ENCODE measurements at places on chromosomes 2 and 18. TPM values are rescaled to one million over a fixed set of nuclear protein-coding genes. Genes with fewer than 3 reads are reported as not detected.

- no peak overlapping the region for H3K27ac ChIP-seq
- no peaks in the 10 kb centered on the region for H3K4me1 ChIP-seq
- no peaks in the 10 kb centered on the region for H3K27me3 ChIP-seq
- H3K4me3 ChIP-seq = no peak overlapping the region
- H3K36me3 ChIP-seq = no peaks in the 10 kb centered on the region
- no peak for DNase-seq
Observed at GRCh38 chr2:190646780-190647522, 1.9 kb upstream of the NAB1 start.

GRCh38 chr2:134351899-134352298 is 98.0 kb downstream of the MGAT5 start:
- no peaks in the 10 kb centered on the region for H3K27me3 ChIP-seq
- H3K36me3 ChIP-seq = no peaks in the 10 kb centered on the region
- no peak overlapping the region for H3K27ac ChIP-seq
- no peaks in the 10 kb centered on the region for H3K4me1 ChIP-seq
- no peak overlapping the region for H3K4me3 ChIP-seq

GRCh38 chr2:238525990-238526389 is 99.3 kb downstream of the ASB1 start:
- no peak for DNase-seq
- H3K4me1 ChIP-seq = no peaks in the 10 kb centered on the region
- H3K27ac ChIP-seq = no peak overlapping the region

- no peak overlapping the region for H3K4me3 ChIP-seq
- no peak overlapping the region for H3K27ac ChIP-seq
- no peak for DNase-seq
- H3K36me3 ChIP-seq = no peaks in the 10 kb centered on the region
- H3K27me3 ChIP-seq = no peaks in the 10 kb centered on the region
Observed at GRCh38 chr2:52695731-52696130, 1071.9 kb upstream of the CHAC2 start.

DNA sequence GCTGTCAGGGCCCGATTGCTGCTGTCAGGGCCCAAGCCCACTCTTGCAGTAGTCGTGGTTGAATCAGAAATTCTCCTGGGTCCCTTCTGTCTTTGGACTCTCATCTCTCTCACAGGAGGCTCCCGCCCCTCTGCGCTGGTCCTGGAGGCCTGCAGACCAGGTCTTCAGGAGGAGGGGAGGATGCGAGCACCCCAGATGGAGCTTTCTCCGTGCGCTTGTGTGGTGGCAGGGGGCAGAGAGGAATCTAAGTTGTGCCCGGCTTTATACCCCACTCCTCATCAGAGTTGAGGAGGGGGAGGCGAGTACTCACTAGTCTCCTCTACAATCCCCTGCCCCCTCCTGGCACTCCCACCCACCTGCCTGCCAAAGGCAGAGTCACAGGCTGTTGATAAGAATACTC is 10.4 kb downstream of the EN1 start:
- no peaks in the 10 kb centered on the region for H3K36me3 ChIP-seq
- peaks cover 63% of the 10 kb centered on the region for H3K27me3 ChIP-seq
- H3K27ac ChIP-seq = no peak overlapping the region
- no peak for DNase-seq

GRCh38 chr2:8680822-8681760 is 765 bp upstream of the ID2 start:
- peak overlapping the region; percentile 50 for H3K4me3 ChIP-seq
- H3K4me1 ChIP-seq = no peaks in the 10 kb centered on the region
- no peaks in the 10 kb centered on the region for H3K36me3 ChIP-seq
- peak overlapping the region; percentile 99 for H3K27ac ChIP-seq

- H3K27ac ChIP-seq = no peak overlapping the region
- H3K4me1 ChIP-seq = no peaks in the 10 kb centered on the region
- H3K4me3 ChIP-seq = no peak overlapping the region
- no peaks in the 10 kb centered on the region for H3K27me3 ChIP-seq
- no peaks in the 10 kb centered on the region for H3K36me3 ChIP-seq
- no peak for DNase-seq
Observed at GRCh38 chr18:75376004-75376403, 51.5 kb downstream of the SMIM21 start.

DNA sequence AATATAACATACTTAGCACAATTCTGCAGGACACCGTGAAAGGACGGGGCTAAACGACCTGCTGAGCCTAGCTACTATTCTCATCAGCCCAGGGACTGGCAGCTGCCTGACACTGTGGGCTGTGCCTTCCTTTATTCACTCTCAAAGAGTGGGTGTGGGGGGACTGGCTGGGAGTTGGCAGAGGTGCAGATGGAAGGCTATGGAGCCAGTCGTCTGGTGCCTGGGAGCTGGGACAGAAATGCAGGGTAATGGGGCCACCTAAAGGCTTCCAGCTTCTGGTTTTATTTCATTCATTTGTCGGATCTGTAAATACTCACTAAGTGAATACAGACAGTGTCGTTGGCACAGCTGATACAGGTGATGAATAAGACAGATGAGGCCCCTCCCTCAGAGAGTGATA is 56.0 kb upstream of the NFU1 start:
- no peak for DNase-seq
- no peak overlapping the region for H3K4me3 ChIP-seq
- H3K27ac ChIP-seq = no peak overlapping the region
- no peaks in the 10 kb centered on the region for H3K4me1 ChIP-seq
- no peaks in the 10 kb centered on the region for H3K27me3 ChIP-seq
- no peaks in the 10 kb centered on the region for H3K36me3 ChIP-seq

DNA sequence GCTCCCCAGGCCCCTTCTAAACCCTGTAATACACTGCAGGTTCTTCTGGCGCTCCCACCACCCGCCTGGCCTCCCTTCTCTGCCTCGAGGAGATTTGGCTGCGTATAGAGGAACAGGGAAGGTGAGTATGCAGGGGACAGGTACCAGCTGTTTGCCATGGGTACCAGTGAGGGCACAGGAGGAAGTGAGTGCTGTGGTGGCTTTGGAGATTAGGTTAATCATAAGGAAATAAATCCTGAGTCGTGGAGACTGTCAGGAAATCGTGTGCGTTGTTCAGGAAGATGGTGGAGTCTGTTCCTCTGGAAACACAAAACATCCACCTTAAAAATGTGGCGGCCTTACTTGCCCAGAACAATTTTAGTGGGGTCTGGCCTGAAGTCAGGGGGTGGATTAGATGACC is 230.4 kb downstream of the FAM210A start:
- H3K36me3 ChIP-seq = no peaks in the 10 kb centered on the region
- H3K4me3 ChIP-seq = no peak overlapping the region
- DNase-seq = no peak

GRCh38 chr2:19457809-19458208 is 99.4 kb upstream of the OSR1 start:
- H3K36me3 ChIP-seq = no peaks in the 10 kb centered on the region
- no peak overlapping the region for H3K27ac ChIP-seq
- H3K4me3 ChIP-seq = no peak overlapping the region
- H3K27me3 ChIP-seq = no peaks in the 10 kb centered on the region

GRCh38 chr2:97660044-97660774 is 3.6 kb downstream of the ACTR1B start:
- peaks cover 32% of the 10 kb centered on the region for H3K4me1 ChIP-seq
- no peak overlapping the region for H3K27ac ChIP-seq
- no peak for DNase-seq
- no peak overlapping the region for H3K4me3 ChIP-seq

GRCh38 chr2:232085164-232085563 is 123.7 kb downstream of the DIS3L2 start:
- no peak overlapping the region for H3K27ac ChIP-seq
- no peak for DNase-seq
- no peaks in the 10 kb centered on the region for H3K27me3 ChIP-seq
- H3K4me1 ChIP-seq = no peaks in the 10 kb centered on the region
- no peak overlapping the region for H3K4me3 ChIP-seq
- no peaks in the 10 kb centered on the region for H3K36me3 ChIP-seq

- DNase-seq = no peak
- H3K4me3 ChIP-seq = no peak overlapping the region
- H3K4me1 ChIP-seq = no peaks in the 10 kb centered on the region
- H3K27me3 ChIP-seq = no peaks in the 10 kb centered on the region
Observed at GRCh38 chr2:168821992-168822391, 19.6 kb downstream of the NOSTRIN start.

DNA sequence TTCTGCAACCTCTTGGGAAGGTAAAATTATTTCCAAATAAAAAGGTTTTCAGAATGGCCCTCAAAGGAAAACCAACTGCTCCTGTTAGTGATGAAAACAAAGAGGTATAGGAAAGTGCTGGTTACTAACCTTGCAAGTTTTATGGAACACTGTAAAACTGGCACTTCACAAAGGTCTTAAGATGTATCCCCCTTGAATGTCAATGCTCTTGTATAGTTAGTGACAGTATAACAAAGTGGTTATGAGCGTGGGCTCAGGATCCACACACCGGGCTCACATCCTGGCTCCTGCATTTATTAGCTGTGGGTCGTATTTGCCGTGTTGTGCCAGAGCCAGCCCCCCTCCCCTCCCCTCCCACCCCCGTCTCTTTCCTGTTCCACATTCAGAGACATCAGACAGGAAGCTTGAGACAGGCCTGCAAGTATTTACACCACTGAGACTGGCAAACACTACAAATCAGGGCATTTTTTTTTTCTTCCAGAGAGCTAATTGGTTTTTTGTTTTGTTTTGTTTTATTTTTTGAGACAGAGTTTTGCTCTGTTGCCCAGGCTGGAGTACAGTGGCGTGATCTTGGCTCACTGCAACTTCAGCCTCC is 9.2 kb upstream of the DNPEP start:
- no peaks in the 10 kb centered on the region for H3K36me3 ChIP-seq
- no peak overlapping the region for H3K4me3 ChIP-seq
- H3K27ac ChIP-seq = no peak overlapping the region
- peaks cover 29% of the 10 kb centered on the region for H3K4me1 ChIP-seq
- no peaks in the 10 kb centered on the region for H3K27me3 ChIP-seq

- H3K27ac ChIP-seq = no peak overlapping the region
- no peaks in the 10 kb centered on the region for H3K4me1 ChIP-seq
- H3K36me3 ChIP-seq = no peaks in the 10 kb centered on the region
- no peak overlapping the region for H3K4me3 ChIP-seq
Observed at GRCh38 chr2:19632403-19632991, 269.3 kb downstream of the TTC32 start.

GRCh38 chr18:23875966-23876895 is 138.3 kb upstream of the TTC39C start:
- no peaks in the 10 kb centered on the region for H3K27me3 ChIP-seq
- H3K4me1 ChIP-seq = no peaks in the 10 kb centered on the region
- DNase-seq = no peak
- H3K36me3 ChIP-seq = peaks cover 14% of the 10 kb centered on the region

DNA sequence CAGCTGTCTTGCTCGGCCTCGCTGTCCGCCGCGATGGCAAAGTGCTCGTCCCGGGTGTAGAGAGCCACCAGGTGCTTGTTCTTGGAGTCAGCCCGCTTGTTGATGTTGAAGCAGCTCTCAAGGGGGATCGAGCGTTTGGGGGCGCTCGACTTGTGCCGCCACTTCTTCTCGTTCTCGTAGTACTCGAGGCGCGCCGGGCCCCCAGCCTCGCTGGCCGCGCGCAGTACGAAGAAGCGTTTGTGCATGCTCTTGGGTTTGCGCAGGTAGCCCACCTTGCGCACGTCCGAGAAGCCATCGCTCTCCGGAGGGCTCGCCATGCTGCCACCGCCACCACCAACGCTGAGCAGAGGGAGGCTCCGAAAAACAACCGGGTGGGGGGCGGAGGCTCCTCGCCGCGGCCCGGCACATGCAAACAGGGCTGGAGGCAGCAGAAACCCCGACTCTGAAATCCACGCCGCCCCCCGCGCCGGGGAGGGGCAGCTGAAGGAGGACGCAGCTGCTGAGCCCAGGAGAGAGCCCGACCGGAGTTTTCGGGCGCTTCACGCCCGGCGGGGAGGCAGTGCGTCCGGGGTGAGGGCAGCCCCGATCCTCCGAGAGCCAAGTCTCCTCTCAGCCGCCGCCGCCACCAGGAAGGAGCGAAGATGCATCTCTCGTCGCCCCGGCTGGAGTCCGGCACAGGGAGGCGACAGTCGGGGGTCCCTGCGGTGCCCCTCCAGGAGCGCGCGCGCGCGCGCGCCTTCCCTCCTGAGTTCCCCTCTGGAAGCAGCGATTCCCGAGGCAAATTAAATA is 1.0 kb downstream of the IRS1 start:
- peak overlapping the region; percentile 92 for H3K27ac ChIP-seq
- H3K4me1 ChIP-seq = peaks cover 12% of the 10 kb centered on the region
- no peaks in the 10 kb centered on the region for H3K36me3 ChIP-seq
- H3K27me3 ChIP-seq = no peaks in the 10 kb centered on the region
- DNase-seq = peak; percentile 77

GRCh38 chr2:215940645-215941184 is 72.6 kb downstream of the MREG start:
- no peaks in the 10 kb centered on the region for H3K27me3 ChIP-seq
- no peak for DNase-seq
- H3K36me3 ChIP-seq = no peaks in the 10 kb centered on the region
- no peaks in the 10 kb centered on the region for H3K4me1 ChIP-seq

DNA sequence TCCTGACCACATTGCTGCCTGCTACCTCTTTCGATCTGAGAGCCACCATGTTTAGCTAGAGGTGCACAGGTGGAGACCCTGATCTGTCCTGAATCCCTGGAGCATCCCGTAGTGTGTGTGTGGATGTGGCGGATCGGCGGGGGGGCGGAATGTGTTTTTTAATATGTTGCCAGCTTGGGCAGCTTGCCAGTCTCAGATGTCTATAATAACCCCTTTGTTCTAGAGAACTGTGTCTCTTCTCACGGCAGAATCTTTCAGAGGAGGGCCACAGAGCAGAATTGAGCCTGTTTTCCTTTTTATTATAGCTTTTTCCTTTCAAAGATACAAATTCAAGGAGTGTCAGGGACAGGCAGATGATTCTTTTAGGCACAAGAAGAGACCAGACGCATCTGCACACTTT is 934.1 kb upstream of the KLHL29 start:
- no peak overlapping the region for H3K27ac ChIP-seq
- H3K4me3 ChIP-seq = no peak overlapping the region
- H3K36me3 ChIP-seq = no peaks in the 10 kb centered on the region
- H3K27me3 ChIP-seq = no peaks in the 10 kb centered on the region
- no peak for DNase-seq
- H3K4me1 ChIP-seq = no peaks in the 10 kb centered on the region

DNA sequence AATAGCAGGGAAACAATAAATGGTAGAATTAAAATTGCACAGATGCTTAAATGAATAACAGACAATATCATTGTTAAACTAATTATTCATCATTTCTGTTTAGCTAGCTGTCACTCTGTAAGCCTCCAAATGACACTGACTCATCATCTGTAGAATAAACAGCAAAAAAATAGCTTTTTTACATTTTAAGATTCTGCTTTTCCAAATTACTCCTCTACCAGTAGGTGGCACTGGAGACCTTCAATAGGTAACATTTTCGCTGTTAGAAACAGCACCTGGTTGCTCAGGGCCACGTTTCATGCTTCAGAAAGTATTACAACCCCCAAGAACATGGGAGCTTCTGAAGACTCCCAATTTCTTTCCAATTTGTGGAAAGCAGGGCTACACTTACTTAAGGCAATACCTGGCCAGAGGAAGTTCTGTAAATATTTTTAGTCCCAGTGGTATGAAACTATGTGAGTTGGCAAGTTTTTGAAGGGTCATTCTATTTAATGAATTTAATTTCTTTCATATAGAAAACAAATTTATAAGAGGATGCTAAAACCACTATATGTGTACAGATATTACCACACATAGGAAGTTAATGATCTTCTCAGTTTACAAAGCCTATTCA is 45.4 kb downstream of the TTN start:
- no peaks in the 10 kb centered on the region for H3K27me3 ChIP-seq
- H3K4me3 ChIP-seq = no peak overlapping the region
- H3K4me1 ChIP-seq = no peaks in the 10 kb centered on the region
- H3K27ac ChIP-seq = no peak overlapping the region
- H3K36me3 ChIP-seq = no peaks in the 10 kb centered on the region

TTC21B gene
- 24.7 TPM for total RNA-seq

TMEM198 gene
- 10.2 TPM for total RNA-seq

IL1RL2 gene
- total RNA-seq = 2.5 TPM

TCF23 gene
- not detected for total RNA-seq

IL36RN gene
- total RNA-seq = not detected

DNMT3A gene
- total RNA-seq = 34.3 TPM

SULT1C4 gene
- 5.8 TPM for total RNA-seq

Measured in Peyer's patch (tissue), 4 donors.